ENCODE measurements at places on chromosomes 12 and 14. TPM values are rescaled to one million over a fixed set of nuclear protein-coding genes. Genes with fewer than 3 reads are reported as not detected.

- DNase-seq = no peak
These were observed 248.1 kb downstream of the DPY19L2 start for GRCh38 chr12:63420206-63420644.

ADAM20 gene
- total RNA-seq = 1.2 TPM

DNA sequence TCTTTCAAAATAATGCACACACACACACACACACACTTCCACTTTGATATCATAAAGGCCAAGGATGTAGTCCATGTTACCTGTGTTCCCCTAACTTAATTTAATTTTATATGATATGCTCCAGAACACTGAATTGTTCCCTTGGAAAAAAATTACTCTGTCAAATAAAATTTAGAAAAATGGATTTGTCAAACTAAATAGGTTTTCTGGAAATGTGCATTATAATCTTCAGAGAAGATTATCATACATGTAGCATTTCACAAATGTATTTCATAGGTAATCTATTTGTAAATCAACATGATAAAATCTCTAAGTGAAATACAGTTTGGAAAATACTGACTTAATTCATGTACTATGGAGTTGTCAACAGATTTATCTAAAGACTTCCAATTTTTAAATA is 68.6 kb downstream of the CNTN1 start:
- no peak for DNase-seq

ADCY6 gene
- total RNA-seq = 42.9 TPM

- DNase-seq = no peak
These were observed 18.9 kb downstream of the LEMD3 start for GRCh38 chr12:65188179-65188701.

INHBC gene
- not detected for total RNA-seq

DNA sequence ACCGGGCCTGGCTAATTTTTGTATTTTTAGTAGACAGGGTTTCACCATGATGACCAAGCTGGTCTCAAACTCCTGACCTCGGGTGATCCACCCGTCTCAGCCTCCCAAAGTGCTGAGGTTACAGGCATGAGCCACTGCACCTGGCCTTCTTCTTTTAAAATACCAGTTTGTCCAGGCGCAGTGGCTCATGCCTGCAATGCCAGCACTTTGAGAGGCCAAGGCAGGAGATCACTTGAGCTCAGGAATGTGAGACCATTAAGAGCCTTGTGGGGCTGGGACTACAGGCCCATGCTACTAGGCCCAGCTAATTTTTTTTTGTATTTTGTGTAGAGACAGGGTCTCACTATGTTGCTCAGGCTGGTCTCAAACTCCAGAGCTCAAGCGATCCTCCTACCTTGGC is 8.1 kb upstream of the PEBP1 start:
- DNase-seq = peak; percentile 35

HHIPL1 gene
- total RNA-seq = 1.6 TPM

ITFG2 gene
- 42.3 TPM for total RNA-seq

DNA sequence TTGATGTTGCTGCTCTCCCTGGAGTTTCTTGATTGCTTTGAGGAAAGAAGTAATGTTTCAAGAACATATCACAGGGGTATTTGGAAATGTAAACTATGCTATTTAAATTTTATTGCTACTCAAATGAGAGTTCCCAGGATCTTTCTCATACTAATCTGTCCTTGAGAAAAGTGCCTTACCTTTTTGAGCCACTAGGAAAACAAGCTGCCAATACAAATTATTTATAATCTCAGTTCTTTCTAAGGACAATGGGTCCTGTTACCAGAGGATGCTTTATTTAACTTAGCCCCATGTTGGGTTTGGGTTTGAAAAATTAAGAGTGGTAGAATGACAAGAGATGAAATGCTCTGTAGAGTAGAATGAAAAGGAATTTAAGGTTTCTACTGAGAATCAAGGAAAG is 258.2 kb upstream of the PRKD1 start:
- no peak for DNase-seq

TAS2R30 gene
- total RNA-seq = 2.9 TPM

DNA sequence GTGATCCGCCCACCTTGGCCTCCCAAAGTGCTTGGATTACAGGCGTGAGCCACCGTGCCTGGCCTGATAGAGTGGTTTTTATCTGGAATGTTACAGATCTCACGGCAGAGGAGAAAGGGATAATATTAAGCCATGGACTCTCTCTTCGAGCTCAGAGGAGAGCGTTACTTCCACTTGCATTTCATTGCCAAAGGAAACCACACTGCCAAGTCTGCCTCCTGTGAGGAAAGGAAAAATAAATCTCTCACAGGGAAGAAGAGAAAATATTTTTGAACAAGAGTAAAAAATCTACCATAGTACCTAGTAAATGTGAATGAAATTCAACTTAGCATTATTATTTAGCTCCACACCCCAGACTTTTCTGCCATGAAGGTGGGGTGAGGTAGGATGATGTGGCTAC is 319.2 kb upstream of the PRICKLE1 start:
- no peak for DNase-seq

DNA sequence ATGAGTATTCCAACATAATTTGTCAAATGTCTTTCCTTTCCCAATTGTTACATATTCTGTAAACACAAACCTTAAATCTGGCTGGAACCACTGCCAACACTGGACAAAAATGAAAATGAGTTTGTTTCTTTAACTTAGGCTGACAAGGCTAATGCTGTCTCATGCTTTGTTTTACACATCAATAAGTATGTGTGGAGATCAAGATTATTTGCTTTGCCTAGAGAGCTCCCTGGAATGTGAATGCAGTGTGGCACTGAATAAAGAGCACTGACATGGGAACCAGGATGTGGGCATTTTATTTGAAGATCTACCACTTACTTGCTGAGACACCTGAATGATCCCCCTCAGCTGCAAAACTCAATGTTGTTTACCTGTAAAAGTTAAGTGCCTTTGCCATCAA is 61.7 kb downstream of the RALGAPA1 start:
- no peak for DNase-seq

DNA sequence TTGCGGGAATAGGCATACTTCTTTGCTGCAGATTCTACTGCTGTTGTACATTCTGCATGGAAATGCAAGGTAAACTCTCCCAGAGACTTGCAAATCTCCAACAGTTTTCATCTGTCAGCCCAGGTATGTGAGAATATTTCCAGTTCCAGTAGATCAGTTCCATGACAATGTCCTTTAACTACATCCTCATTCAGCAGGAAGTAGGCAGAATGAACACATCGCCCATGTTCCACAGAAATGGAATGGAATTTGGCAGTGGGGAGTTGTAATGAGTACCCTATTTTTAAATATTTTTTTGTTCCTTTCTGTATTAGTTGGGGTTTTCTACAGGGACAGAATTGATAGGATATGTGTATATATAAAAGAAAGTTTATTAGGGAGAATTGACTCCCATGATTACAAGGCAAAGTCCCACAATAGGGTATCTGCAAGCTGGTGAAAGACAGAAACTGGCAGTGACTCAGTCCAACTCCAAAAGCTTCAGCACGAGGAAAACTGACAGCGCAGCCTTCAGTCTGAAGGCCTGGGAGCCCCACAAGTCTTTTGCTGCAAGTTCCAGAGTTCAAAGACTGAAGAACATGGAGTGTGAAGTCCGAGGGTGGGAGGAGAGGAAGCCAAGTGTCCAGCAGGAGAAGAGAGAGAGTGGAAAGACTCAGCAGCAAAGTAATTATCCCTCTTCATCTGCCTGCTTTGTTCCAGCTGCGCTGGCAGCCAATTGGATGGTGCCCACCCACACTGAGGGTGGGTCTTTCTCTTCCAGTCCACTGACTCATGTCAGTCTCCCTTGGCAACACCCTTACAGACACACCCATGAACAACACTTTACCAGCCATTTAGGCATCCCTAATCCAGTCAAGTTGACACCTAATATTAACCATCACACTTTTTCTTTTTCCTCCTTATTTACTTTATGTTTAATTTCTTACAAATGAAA is 110.4 kb upstream of the SCAF11 start:
- no peak for DNase-seq

RPL10L gene
- not detected for total RNA-seq

DNA sequence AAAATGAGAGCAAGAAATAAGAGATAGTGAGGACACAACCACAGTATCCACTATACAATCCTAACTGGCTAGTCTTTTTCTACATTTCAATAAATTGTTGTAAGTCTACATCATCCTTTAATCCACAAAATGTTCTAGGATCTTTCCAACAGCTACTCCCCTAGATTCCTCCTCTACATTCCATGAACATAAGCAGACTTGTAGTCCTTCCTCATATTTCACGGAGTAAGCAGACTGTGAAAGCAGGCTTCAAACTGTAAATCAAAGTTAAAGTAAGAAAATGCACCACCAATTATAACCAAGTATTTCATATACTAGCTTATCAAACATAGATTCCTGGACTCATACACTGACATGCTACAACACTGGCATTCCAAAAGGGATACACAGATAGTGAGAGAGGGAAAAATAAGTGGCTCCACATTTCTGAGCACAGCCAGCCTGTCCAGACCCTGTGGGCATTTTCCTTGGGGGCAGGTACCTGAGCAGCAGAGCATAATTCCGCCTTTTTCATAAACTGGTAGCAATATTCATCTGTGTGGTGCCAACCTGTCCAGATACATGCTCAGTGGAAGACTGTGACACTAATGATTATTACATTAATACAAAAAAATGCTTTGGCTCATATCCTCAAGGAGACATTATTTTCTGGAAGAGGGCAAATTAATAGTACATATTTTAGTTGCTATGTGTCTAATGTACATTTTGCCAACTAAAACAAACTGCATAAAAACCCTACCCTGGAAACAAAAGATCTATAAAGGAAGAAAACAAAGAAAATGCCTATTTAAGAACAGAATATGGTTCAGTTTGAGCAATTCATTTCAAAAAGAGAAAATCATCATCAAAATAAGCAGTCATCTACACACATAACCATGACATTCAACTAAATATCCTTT is 113.3 kb upstream of the FSCB start:
- DNase-seq = no peak

LRTM2 gene
- not detected for total RNA-seq

DNA sequence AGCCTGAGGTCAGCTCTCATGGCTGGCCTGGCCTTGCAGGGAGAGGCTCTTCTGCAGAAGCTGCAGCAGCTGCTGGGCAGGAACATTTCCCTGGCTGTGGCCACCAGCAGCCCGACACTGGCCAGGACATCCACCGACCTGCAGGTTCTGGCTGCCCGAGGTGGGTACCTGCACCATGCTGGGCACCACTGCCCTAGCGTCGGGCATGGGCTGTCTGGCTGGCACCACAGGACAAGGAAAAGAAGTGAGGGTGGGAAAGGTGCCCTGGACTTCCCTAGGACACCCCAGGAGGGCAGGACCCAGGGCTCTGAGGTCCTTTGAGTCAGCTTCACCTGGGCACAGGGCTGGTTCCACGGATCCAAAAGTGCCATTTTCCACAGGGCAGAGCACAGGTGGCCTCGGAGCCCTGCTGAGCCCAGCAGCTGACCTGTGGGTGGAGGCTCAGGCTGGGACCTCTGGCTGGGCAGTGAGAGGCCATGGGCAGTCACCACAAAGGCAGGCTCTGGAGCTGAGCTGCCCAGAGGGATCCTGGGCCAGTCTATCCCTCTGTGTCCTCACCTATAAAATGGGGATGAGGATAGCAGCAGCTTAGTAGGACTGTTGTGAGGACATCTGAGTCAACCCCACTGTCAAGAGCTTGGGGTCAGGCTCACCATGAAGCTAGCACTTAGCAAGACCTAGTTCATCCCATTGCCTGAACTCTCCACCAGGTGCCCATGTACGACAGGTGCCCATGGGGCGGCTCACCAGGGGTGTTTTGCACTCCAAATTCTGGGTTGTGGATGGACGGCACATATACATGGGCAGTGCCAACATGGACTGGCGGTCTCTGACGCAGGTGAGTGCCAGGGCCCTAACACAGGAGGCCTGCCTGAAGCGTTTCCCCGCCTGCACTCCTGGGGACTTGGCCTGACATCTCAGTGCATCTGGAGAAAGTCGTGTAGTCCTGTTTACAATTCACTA is 4.9 kb downstream of the PLD4 start:
- DNase-seq = peak; percentile 63

SLC22A17 gene
- 12.1 TPM for total RNA-seq

- DNase-seq = no peak
These were observed 41.8 kb downstream of the DIO3 start for GRCh38 chr14:101603096-101603495.

DNA sequence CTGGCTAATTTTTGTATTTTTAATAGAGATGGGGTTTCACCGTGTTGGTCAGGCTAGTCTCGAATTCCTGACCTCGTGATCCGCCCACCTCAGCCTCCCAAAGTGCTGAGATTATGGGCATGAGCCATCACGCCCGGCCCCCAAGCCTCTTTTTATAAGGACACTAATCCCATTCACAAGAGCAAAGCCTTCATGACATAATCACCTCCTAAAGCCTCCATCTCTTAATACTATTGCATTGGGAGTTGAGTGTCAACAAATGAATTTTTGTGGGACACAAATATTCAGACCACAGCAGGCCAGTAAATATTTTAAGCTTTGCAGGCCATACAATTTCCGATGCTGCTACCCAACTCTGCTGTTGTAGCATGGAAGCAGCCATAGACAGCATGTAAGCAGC is 10.9 kb downstream of the RNF212B start:
- DNase-seq = no peak

DNA sequence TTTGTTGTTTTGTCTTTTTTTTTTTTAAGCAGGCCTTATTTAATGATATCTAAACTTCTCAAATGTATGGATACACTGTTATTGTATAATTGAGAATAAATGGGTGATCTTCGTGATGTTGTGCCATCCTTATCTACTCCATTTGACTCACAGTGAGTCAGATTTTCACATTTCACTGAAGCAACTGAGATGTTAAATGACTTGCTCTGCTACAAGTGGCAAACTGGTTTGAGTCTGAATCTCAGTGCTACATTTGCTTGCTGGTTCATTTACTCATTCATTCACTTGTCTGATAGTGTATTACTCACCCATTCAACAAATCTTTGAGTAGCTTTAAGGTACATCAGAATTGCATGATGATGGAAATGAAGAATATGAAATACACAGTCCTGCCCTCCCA is 2.6 kb downstream of the KIAA0586 start:
- no peak for DNase-seq

DNA sequence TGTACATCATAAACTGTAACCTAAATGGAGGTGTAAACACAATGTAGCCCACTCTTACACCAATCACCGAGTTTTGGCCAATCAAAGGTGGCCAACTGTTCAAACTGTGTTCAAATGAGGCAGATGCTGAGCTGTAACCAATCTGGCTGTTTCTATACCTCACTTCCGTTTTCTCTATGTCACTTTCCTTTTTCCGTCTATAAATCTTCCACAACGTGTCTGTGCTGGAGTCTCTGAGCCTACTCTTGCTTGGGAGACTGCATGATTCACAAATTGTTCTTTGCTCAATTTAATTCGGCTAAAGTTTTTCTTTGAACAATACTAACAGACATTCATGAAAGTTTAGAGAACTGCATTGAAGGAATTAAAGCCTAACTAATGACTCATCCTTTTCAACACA is 547.1 kb upstream of the USP15 start:
- DNase-seq = no peak

- DNase-seq = no peak
These were observed 143.0 kb upstream of the DDHD1 start for GRCh38 chr14:53295985-53296582.

- no peak for DNase-seq
These were observed 108.5 kb upstream of the PLXNC1 start for GRCh38 chr12:94039914-94040313.

All from upper lobe of right lung (tissue), 1 donor.